ENCODE measurements at places on chromosomes 2 and 18.

GRCh38 chr2:25220313-25220712 is 51.9 kb upstream of the POMC start:
- no peak for DNase-seq

DNA sequence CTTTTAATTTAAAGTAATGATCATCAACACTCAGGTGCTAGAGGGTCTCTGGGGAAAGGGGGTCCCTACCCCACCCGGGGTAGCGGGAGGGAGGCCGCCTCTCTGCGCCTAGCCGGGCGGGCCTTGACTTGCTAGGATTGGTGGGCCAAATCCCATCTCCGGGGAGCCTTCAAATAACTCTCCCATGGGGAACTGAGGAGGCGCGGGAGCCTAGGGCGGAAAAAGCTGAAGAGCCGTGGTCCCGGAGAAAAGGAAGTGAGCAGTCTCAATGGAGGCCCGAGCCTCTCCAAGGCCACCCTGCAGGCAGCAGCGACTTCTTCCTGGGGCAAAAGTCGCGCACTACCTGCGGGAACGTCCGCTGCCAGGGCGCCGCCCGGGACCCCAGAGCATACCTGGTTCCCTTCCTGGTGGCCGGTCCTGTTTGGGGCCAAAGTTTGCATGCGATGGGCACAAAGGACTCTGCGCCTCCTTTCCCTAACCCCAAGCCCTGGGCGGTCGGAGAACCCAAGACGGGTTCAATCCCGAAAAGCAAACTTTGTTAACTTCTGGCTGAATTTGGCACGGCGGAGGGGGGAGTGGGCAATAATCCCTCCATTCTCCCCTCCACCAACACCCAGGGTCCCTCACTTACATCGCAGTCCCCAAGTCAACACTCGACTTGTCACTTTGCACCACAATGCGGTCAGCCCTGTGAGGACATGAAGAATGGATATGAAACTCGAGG is 13.6 kb downstream of the EN1 start:
- peak; percentile 59 for DNase-seq

DNA sequence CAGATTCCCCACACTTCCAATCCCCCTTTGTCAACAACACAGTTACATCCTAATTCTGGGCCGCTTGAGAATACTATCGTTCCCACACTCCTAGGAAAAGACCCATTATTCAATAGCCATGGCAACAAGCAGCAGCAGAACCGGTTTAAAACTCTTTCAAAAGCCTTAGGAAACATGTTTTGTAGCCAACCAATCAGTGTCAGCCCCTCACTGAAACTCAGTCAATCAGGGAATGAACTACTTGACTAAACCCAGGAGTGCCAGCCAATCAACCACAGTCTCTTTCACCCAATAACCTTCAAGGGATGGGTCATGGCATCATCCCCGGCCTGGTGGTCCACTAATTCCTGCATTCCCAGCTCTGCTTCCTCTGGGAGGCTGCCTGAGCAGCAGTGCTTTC is 204.8 kb upstream of the HS6ST1 start:
- DNase-seq = peak; percentile 63

GRCh38 chr2:222034058-222034457 is 264.7 kb downstream of the PAX3 start:
- no peak for DNase-seq

- DNase-seq = no peak
Observed at GRCh38 chr2:209688385-209688784, 83.2 kb upstream of the UNC80 start.

DNA sequence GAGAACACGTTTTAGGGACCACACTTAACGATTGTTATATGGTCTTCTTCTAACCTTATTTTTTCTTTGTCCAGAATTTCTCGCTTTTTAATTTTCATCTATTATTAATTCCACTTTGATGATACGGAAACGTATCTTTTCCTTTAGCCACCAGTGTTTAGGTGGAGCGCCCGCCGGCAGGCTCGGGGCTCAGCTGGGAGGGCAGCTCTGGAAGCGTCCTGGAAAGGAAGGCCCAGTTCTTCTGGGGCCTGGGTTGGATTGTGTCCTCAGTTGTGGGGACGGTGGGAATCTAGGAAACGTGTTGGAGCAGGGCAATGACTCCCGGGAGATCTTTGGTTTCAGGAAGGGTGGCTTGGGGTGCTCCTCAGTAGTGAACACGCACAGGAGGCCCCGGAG is 19.4 kb upstream of the SOX11 start:
- no peak for DNase-seq

DNA sequence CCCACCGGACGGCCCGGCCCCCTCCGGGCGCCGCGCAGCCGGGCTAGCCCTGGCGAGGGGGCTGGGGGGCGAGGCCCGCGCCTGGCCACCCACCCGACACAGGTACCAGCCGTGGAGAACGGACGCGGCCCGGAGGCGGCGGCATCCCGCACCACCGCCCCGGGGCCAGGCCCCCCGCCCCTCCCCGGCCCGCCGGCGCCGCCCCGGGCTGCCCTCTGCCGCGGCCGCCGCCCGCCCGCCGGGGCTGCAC is 405 bp downstream of the SOS1 start:
- DNase-seq = no peak

GRCh38 chr2:88117973-88118372 is 9.9 kb downstream of the FABP1 start:
- no peak for DNase-seq

DNA sequence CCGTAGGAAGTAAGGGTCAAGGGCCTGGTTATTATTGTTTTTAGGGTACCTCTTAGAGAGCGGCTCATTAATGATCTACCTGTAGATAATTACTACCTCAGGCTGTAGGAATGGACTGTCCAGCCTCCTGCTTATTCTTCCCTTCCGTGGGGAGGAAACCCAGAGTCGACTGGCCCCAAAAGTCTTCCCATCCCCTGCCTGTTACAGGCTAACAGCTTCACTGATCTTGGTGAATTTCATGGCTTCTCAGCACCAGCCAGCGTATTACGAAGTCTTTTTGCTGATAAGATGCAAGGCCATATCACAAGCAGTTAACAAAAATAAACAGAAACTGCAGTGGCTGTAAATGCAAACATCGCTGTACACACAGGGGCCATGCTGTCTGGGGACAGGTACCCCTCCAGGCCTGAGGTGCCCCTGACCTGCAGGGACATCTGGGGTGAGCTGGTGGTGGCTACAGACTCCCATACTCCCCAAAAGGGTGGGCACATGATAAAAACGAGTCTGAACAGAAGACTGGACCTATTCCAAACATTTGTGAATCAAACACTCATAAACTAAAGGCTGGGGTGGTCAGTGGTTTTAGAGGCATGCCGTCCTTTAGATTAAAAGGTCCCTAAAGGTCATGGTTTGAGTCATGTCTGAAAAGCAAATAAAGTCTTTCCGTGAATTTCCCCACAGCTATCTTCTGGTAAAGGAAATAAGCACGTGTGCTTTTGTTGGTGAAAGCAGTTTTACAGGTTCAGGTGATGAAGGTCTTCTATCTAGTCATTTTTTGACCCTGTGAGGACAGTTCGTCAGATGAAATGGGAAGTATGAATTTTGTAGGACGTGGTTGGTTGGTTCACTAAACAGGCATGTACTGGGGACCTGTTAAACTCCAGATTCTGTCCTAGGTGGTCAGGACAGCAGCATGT is 36.7 kb downstream of the TTC39C start:
- no peak for DNase-seq

GRCh38 chr2:222945887-222946286 is 85.1 kb downstream of the ACSL3 start:
- DNase-seq = no peak

DNA sequence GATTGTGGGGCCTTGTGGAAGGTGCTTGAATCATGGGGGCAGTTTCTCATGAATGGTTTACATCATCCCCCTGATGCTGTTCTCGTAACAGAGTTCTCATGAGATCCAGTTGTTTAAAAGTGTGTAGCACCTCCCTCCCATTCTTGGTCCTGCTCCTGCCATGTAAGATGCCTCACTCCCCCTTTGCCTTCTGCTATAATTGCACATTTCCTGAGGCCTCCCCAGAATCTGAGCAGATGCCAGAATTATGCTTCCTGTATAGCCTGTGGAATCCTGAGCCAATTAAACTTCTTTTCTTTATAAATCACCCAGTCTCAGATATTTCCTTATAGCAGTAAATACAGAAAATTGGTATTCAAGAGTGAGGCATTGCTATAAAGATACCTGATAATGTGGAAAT is 15.6 kb upstream of the WDR75 start:
- DNase-seq = no peak

DNA sequence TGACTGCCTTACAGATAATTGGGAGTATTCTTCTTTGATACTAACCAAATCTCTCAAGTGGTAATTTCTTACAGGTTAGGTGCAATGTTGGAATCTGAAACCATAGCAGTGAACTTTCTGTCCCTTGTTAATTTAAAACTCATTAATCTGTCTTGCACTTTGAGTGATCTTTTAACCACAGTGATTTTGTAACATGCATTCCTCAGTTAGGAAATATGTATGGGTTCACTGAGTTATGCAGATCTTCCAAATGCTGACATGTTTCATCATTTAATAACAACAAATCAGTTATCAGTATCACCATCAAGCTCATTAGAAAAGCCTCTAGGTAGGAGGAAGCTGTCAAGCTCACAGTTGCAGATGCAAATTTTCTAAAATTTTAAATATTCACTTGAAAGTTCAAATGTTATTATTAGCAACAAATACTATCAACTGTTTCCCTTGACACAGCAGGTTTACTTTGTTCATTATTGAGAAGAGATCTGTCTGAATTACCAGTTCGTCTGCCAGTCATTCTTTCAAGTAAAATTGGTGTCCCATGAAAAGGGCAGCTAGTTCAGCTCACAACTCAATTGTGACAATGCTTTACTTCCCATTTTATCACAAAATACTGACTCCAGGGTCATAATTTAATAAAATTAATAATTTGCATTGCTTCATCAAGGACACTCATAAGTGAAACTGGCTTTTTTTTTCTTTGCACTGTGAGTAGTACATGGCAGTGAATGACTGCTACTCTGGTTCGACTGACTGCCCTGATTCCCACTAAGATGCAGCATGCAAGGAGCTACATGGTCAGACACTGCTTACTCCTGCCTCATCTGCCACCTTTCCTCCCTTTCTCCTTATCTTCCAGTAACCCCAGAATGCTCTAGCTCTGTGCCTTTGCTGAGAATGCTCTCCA is 31.6 kb downstream of the SUCLG1 start:
- no peak for DNase-seq

DNA sequence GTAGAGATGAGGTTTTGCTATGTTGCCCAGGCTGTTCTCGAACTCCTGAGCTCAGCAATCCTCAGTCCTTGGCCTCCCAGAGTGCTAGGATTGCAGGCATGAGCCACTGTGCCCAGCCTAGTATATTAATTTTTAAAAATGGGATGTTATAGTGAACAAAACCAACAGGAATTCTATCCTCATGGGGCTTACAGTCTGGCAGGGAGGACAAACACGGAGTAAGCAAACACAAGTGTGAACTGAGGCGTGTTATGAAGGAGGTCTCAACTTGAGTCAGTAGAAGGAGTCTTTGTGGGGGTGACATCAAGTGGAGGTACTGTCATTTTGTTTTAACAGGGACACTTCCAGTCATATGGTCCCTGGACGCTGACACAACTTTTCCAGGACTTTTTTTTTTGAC is 33.1 kb downstream of the EMILIN2 start:
- no peak for DNase-seq

All from ecto neural progenitor cell (in vitro differentiated cells).